ENCODE measurements at places on chromosomes 2 and 18.

- DNase-seq, result no peak
Observed at GRCh38 chr18:5986257-5986931, 91.1 kb upstream of the TMEM200C start.

GRCh38 chr18:617970-618504 lies 21.2 kb downstream of the CLUL1 start:
- DNase-seq, result no peak

GRCh38 chr2:72037261-72037666 lies 110.4 kb downstream of the CYP26B1 start:
- DNase-seq, result no peak

DNA sequence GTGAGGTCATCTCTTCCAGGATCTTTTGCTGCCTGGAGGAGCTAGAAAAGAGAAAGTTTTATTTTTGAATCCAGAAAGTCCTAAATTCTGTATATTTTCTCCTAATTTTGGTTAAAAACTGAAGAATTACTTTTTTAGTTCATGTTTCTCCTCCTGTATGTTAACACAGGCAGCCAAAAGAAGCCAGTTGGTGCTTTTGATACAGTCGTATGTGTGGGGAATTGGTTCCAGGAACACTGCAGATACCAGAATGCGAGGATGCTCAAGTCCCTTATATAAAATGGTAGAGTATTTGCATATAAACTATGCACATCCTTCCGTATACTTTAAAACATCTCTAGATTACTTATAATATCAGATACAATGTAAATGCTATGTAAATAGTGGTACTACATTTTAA lies 22.6 kb upstream of the ADAM23 start:
- no peak for DNase-seq

DNA sequence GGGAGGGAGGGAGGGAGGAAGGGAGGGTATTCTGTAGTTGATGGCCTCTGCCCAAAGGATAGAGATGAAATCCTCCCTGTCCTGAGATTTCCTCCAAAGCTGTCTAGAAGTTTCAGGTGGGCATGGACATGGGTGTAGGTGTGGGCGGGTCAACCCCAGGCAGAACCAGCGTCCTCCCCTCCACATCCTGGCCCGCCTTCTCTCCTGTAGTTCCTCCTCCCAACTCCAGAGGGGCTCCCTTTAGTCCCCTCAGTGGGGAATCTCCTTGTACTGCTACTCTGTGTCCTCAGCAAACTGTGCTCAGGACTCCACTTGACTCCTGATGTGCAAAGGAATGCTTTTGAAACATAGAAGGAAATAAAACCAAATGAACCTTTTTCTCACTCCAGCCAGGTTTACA lies 88.1 kb downstream of the MRPS9 start:
- no peak for DNase-seq

DNA sequence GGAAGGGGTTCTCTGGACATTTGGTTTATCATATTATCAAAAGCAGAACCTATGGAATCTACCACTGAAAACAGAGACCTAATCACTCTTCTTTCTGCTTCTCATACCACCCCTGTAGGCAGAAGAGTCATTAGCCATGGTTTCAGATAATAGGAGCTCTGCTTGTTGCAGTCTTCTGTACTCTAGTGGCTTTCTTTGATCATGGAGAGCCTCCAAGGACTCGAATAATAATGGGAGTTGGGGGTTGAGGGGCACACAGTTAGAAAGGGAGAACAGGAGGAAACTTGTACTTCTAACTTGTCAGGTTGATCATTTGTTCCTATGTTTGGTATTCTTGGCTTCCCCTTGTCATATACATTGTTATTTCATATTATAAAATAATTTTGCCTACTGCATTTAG lies 52.3 kb upstream of the VWC2L start:
- no peak for DNase-seq

GRCh38 chr2:73255907-73256617 lies 22.0 kb downstream of the CCT7 start:
- DNase-seq, result no peak

GRCh38 chr18:74377776-74378175 lies 62.1 kb downstream of the C18orf63 start:
- DNase-seq, result no peak

- DNase-seq, result no peak
Observed at GRCh38 chr2:144127693-144128092, 392.2 kb downstream of the ZEB2 start.

- DNase-seq, result no peak
Observed at GRCh38 chr18:57816208-57816954, 13.3 kb upstream of the ATP8B1 start.

GRCh38 chr2:224017957-224018356 lies 21.1 kb downstream of the SERPINE2 start:
- DNase-seq, result no peak

DNA sequence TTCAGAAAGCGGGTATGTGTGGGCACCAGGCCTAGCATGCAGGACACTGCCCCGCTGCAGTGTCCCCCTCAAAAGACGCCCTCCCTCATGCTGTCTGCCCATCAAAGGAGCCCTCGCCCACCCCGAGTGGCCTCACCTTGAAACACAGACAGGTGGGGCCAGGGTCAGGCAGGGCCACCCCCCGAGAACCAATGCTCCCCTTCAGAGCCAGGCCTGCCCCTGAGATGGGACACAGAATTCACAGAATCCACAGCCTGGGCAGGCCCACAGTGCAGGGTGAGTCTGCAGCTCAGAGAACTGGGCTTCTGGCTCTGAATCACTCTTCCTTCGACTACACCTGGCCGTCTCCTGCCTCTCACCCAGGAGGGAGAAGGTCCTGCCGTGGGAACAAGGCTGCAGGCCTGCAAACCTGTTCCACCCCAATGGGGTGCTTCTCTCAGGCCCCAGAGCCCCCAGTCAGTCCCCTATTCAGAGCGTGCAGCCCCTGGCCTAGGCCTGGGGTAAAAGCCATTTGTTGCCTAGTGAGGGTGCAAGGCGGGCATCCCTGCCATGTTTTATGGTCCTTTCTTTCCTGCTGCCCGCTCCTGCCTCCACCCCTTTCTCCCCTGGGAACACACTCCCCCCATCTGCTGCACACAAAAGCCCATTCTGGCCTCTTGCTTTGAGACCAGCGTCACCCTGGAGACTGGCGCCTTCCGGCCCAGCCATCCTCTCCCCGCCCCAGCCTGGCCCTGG lies 11.3 kb upstream of the ARHGEF4 start:
- DNase-seq, result no peak

- no peak for DNase-seq
Observed at GRCh38 chr2:229348128-229348527, 77.0 kb upstream of the PID1 start.

- no peak for DNase-seq
Observed at GRCh38 chr2:236014408-236015131, 153.6 kb downstream of the GBX2 start.

DNA sequence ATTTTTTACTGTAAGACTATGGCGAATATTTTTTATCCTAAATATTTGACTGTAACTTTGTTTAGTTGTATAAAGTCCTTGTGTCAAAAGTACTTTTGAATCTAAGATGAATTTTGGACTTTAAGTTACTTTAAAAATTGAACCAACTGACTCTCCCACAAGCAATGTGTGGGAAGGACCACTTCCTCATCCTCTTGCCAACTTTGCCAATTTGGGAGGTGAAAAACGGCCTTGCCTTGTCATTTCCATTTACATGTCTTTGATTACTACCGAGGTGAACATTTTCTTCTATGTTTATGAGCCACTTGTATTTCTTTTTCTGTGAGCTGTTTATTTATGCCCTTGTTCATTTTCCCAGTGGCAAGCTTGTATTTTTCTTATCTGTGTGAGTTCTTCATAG lies 12.8 kb upstream of the MSGN1 start:
- DNase-seq, result no peak

DNA sequence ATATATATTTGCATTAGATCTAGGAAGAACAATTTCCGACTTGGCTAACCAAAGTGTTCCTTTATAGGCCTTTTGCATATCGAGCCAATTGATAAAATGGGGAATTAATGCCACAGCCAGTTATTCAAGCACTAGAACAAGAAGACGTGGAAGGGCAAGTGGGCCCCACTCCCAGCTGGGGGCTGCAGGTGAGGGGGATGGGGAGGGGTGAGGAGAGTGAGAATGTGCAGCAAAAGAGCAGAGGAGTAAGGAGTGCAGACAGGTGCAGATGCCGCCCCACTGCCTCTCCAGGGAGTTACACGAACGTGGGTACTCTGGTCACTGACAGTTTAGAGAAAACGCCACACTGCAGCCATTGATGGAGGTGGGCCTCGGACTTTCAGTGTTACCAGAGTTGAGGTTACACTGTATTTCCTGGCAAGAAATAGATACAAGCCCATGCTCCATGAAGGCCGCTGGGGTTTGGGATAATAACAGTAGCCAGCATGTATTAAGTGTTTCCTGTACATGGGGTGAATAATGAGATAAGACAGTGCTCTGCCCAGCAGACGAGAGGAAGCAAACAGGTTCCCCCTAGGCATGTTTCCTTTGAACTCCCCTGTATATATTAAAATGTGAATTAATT lies 40.9 kb downstream of the GORASP2 start:
- DNase-seq, result no peak

- no peak for DNase-seq
Observed at GRCh38 chr18:23723121-23723520, 33.9 kb downstream of the LAMA3 start.

DNA sequence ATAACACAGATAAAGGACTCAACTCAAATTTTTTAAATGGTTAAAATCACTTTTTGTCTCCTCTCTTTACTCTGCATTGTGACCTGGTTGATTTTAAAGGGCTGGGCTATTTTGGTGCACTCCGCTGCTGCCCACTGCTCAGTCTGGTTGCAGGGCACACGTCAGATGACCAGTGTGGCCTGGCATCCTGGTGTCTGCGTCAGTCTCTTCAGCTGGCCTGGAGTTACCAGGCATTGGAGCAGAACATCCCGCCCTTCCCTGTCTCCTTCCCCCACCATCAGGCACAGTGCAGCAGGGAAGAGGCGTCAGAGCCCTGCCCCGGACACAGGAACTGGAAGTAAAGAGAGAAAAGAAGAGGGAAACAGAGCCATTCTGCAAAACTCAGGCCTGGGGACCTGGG lies 8.9 kb downstream of the C1QL2 start:
- no peak for DNase-seq

DNA sequence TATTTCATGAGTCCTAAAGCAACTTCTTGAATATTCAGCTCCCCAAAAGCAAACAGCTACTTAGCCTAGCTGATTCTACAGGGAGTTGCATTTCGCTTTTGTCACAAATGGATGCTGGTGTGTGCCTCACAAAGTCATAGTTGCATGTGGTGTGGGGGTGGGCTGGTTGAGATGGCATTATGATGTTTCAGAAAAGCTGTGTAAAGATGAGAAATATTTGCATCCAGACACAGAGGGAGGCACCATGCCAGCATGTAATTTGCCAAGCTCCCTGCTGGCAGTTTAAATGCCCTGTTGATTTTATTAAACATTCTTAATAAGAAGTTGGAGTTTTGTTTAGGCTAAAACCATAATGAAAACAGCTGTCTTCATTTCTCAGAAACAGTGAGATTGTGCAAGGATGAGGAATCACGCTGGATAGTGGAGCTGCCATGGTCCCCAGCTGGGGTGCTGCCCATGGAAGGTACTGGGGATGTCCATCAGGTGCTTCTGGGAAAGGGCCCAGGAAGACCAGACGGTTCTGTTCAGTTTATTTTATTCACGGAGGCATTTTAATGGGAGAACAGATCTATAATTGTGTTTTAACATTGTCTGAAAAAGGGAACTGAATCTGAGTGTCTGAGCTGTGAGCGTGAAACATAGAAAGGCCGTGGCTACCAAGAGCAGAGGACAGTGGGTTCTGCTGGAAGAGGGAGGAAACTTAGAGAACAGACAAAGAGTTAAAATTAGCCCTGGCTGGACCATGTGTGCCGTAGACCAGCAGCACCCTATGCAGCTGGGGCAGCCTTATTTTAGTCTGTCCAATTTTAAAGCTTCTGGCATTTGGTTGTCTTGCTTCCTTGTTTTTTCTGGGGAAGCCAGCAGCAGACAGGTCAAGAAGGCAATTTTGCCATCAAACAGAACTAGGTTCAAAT lies 177.1 kb downstream of the FAM210A start:
- DNase-seq, result no peak

DNA sequence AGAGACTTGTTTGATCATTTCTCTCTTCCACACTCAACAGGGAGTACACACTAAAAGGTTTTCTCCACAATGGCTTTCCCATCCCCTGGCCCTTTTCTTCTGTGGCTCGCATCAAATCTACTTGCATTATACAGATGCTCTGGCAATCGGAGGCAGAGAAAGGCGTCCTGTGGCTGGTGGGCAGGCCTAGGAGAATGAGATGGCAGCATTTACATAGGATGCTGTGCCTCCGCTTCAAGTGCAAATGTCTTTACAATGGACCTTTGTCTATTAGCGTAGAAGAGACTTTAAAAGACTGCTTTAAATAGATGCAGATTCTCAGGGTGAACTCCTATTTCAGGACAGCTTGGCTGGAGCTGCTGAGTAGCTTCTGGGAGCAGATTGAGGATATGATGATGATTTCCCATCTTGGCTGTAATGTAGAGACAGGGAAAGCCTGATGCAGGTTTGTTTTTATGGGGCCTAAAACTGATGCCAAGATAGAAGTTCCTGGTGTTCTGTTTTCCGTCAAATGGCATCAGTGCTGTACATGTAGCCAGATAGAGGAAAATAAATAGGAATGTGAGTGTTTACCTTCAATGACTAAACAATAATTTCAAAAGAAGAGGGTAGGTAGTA lies 423.4 kb downstream of the RND3 start:
- no peak for DNase-seq

- no peak for DNase-seq
Observed at GRCh38 chr2:238260883-238261282, 21.0 kb upstream of the HES6 start.

- peak; percentile 10 for DNase-seq
Observed at GRCh38 chr2:121356058-121356640, 71.1 kb upstream of the TFCP2L1 start.

DNA sequence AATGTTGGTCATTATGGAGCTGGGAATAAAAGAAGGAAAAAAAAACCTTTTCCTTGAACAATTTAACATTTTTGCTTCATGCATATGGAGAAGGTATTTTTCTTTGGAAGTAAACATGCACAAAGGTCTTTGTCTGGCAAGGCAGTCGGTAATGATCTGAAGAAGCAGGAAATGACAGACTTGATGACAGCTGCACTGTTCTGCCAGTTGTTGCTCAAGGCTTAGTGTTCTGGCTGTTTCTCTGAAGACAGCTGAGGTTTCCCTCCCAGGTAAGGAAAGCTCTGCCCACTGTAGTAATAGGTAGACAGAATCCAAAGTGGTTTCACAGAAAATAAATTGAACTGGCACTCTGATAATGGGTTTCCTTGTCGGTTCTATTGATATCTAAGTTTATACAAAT lies 308.4 kb upstream of the GCFC2 start:
- no peak for DNase-seq

DNA sequence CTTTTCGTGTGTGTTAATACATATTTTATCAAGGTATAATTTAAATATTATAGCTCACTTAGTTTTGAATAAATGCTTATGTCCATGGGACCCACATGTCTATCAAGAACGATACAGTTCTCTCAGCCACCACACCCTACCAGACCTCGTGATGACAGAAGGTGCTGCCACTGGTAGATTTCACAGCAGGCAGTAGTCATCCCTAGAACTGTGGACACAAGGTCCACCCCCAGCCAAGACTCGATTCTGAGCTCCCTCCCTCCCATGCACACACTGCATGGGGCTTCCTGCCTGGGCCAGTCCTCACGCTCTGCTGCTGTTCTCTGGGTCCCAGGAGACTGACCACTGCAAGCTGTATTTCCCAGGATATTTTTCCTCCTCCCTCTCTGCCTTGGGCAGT lies 26.5 kb upstream of the CREB1 start:
- no peak for DNase-seq

- DNase-seq, result no peak
Observed at GRCh38 chr2:172808156-172808555, 72.5 kb downstream of the RAPGEF4 start.

Measured in stimulated activated naive CD8-positive, alpha-beta T cell treated with anti-CD3 and anti-CD28 coated beads, Interleukin-15, Interleukin-2, amounts not matched to agents 100 U/mL and 50 U/mL, for 24 hours (primary cell).